ENCODE measurements at places on chromosomes 12 and 14. TPM values are rescaled to one million over a fixed set of nuclear protein-coding genes. Genes with fewer than 3 reads are reported as not detected.

DNA sequence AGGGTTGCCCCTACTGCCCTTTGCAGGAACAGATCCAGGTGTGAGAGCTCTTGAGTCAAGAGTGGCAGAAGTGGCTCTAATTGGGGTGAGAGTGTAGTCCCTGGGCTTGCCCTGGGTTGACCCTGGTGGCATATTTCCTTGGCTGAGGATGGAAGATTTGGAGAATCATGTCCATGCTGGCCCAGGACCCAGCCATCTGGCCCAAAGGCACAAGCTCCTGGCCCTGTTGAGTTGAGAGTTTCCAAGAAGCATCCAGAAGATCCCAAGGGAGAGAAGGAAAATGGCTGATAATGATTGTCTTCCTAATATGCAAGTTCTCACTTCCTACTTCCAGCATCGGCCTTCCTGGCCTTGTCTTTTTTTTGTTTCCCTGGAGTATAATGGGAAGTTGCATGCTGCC is 55.5 kb upstream of the SRSF5 start:
- DNase-seq, result no peak

Gene CLEC14A
- total RNA-seq, result 19.8 TPM

DNA sequence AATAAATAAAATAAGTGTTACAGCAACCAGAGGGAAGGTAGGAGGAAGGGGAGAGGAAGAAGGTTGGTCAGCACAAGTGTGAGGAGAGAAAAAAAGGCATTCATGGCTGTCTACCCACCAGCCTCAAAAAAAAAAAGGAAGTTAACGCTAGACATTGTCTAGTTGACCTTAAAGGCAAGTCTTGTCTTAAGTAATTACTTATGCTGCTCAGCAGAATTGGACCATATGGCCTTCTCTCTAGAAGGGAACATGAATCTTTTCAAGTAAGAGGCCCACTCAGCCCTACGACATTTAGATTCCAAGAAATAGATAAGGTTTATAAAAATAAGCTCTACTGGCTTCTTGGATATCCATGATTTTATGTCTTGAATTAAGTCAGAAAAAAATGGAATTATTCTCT is 172.7 kb downstream of the ETNK1 start:
- no peak for DNase-seq

- no peak for DNase-seq
Measured at GRCh38 chr12:2851931-2852330, 4.9 kb downstream of the TEX52 start.

Gene MYF6
- total RNA-seq, result not detected

Gene MFAP5
- total RNA-seq, result 13.4 TPM

DNA sequence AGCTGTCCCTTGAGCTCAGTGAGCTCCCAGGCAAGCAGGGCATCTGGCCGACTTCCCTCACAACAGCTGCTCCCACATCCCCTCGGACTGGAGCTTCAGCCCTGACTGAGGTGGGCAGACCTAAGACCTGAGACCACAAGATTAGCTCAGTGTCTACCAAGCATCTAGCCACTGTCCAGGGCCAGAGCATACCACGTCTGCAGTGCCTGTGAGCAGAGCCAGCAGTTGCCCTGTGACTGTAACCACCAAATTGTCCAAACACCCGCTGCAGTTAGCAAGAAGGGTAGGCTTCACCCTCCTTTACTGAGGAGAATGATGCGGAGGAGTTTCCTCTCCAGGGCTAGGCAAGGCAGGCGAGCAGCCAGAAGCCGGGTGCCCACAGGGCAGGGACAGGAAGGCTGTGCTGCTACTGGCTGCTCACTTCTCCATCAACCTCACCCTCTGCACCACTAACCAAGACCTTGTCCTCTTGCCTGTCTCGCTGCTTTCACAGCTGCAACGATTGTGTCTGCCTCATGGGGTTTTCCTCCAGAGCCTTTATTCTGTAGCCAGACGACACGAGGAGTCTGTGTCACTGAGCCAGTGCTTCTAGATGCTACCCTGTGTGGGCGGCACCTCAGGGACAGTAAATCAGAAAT is 53.9 kb downstream of the ANAPC7 start:
- DNase-seq, result no peak

GRCh38 chr12:7872566-7873319 is at the start of gene SLC2A14:
TSS of gene SLC2A14 (minus strand) at chr12:7872915. CDS start at chr12:7869880, 3,035 bp downstream.
- DNase-seq, result no peak

Gene FAM90A1
- total RNA-seq, result 0.68 TPM

DNA sequence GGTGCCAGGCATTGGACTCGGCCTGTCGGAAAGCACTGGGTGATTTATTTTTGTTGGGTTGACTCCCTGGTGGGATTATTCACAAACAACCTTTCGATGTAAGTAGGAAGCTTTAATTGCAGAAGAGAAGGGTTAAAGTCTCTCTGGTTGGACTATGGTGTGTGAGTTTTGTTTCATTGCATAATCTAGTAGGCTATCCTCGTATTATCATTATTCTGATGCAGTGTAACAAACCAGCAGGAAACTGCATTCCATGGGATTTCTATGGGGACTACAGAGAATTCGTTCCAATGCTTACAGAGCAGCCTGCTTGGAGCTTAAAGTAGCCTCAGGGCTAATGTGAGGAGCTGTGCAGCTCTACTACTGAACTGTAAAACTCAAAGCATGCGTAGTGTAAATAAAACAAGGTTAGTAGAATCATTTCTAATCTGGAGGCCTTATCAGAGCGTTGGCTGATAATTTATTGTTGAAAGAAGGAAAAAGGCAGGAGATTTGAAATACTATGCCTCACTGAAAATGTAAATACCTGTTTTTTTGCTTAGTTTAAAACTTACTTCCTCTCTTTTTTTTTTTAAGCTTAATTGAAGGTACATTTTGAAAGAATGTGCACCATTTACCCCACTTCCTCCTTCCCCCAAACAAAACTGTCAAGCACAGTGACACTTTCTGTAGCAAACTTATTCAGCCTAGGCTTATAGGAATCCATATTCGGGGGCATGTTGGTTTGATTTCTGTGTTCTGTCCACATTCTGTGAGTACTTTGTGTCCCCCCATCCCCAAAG is 226.7 kb downstream of the NPAS3 start:
- DNase-seq, result no peak

- DNase-seq, result no peak
Measured at GRCh38 chr14:21264025-21264801, 5.0 kb downstream of the HNRNPC start.

GRCh38 chr14:65604936-65605335 is 192.4 kb downstream of the FUT8 start:
- no peak for DNase-seq
